T-helper 1 cell (primary cell): ENCODE measurements at places on chromosomes 6 and 20.

GRCh38 chr20:944774-945410 is 28.8 kb upstream of the ANGPT4 start:
- no peak for DNase-seq

- no peak for DNase-seq
Measured at GRCh38 chr6:25862199-25862598, 11.8 kb downstream of the SLC17A3 start.

DNA sequence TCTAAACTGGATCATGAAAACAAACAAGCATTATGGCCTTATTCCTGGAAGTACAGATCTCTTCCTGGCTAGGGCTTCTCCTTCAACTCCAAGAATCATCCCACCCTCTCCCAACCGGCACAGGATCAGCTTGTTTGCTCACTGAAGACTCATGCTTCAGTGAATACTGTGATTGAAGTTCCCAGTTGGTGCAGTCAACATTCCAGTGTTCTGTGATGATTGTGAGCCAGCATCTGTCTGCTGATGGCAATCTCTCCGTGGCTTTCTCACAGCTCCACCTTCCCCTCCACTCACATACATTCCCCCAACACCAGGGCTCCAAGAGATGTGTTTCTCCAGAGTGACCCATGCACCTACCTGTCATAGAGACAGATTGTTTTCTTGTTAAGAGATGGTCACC is 421.3 kb upstream of the BTBD3 start:
- DNase-seq: no peak

DNA sequence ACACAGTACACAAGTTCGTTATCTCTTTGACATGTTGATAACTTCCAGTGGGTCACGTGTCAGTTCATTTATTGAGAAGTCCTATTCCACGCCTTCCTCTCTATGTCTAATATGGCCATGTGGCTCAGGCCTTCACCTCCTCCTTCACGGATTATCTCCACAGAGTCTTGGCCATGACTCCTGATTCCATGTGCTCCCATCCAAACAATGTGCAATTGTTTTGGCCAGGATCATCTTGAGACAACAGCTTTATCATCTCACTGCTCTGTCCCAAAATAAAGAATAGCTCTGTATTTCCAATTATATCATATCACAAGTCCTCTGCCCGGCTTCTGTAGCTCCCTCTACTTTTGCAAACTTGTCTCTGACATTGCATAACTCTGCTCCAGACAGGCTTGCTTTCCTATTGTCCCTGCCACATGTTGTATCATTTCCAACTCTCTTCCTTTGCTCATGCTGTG is 11.1 kb upstream of the TXNDC5 start:
- DNase-seq: no peak

GRCh38 chr6:22829070-22829469 is 259.7 kb downstream of the HDGFL1 start:
- DNase-seq: no peak

DNA sequence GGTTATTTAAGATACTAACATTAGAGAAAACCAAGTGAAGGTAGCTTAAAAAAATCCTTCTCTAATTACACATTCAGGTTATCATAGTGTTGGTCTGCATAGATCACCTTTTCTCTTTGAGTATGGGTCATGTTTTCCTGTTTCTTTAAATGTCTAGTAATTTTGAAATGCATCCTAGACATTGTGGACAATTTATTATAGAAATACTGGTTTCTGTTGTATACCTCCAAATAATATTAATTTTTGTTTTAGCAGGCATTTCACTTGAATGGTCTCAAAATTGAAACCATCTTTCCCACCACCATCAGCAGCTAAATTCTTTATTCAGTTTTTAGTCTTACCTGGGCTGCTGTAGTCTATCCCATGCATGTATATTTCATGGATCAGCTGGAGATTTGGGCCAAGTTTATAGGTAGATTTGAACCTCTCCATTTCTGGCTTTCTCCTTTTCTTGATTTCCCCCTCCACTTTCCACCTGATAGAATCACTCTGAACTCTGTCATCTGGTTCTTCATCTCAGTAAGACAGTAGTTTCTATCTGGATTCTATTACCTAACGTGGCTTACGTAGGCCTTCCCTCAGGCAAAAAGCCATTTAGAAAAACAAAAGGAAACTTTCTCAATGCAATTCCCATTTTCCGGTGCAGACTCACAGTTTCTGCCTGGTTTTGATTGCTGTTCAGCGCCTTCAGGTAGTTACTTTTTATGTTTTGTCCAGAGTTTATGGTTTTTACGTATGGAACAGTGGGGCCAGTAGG is 52.3 kb downstream of the ZFAND3 start:
- no peak for DNase-seq

DNA sequence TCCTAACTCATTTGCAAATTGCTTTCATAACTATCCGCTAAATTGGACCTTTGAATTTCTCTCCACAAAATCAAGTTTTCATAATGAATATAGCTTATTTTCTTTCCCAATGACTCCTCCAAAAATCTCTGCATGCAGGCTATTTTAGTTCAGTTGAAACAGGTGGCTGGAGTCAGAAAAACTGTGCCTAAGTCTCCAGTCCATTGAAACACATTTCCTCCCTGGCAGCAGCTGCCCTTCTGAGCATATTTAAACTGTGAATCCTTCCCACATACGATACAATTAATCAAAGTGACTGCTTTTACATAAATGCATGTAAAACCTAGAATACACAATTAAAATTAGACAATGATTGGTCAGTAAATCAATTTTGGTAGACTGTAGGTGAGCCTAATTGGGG is 344.6 kb upstream of the MARCKS start:
- DNase-seq: no peak

DNA sequence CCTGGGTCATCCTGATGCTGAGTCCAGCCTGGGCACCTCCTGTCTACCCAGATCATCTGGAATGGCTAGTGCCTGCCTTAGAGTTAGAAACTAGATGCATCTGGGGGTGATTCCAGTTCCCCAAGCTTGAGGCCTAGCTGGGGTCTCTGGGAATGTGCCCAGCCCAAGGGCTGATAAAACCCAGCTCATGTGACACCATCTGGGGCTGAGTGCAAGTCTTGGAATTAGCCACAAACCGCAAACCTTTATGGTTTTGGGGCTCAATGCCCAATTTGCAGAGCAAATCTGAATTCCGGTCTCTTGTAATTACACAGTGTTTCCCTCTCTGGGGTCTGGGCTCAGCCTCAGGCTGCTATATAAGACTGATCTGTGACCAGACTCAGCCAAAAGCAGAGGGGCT is at the start of gene BPIFB4:
Gene BPIFB4, plus strand, starts transcription at position 385 of the 400 bp plus-strand sequence. CDS start 1,884 bp downstream, outside the sequence.
- DNase-seq: no peak

DNA sequence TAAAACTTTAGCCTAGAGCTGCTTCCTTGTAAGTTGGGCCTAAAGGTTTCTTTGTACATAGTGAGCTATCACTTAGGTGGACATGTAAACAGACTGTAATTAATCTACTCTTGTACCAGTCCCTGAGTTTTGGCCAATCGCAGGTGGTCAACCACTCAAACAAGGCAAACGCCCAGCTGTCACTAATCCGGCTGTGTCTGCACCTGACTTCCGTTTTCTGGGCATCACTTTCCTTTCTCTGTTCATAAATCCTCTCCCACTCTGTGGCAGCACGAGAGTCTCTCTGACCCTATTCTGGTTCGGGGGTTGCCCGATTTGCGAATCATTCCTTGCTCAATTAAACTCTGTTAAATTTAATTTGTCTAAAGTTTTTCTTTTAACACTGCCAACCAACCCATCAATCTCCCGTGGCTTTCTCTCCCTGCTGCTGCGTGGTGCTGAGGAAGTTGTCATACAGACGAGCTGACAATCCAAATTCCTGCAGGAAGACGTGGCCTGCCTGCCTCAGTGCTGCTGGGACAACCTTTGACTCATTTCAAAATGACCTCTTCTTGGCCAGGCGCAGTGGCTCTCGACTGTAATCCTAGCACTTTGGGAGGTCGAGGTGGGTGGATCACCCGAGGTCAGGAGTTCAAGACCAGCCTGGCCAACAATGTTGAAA is 206.3 kb downstream of the QKI start:
- no peak for DNase-seq

DNA sequence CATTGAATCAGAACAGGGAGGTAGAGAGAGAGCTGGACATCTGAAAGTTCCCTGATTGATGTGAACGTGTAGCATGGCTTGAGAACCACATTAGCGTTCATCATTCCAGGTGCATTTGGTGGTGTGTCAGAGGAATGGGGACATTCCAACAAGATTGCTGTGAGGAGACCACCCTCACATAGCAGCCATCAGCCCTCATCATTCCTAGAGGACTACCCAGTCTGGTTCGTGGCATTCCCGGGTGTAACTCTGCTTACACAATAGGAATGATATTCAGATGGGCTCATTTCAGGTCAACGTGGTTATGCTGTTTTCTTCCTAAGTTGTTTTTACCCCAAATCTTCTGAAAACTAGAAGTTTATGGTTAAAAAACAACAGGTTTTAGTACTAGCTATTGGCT is 62.2 kb upstream of the KLHL31 start:
- DNase-seq: no peak

DNA sequence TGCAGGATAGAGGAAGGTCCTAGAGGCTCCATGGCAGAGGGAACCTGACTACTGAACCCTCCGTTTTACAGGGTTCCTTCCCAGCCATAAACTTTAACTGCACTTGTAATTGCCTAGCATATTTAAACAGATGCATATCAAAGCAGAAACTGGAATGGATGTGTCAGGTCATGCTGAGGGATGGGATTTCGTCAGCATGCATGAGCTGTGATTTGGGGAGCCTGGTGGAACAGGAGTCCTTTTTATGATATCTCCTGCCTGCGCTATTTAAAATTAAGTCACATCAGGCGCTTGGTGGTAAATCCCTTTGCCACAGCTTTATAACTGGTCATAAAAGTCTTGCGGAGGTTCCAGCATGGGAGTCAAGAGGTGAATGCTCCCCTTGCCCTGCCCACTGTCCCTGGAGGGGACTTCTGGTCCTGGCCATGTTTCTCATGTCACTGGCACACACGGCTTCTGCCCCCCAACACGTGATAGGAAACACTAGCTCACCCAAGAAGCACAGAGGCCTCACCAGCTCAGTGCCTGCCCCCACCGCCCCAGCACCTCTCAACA is 26.0 kb upstream of the PCMTD2 start:
- no peak for DNase-seq

DNA sequence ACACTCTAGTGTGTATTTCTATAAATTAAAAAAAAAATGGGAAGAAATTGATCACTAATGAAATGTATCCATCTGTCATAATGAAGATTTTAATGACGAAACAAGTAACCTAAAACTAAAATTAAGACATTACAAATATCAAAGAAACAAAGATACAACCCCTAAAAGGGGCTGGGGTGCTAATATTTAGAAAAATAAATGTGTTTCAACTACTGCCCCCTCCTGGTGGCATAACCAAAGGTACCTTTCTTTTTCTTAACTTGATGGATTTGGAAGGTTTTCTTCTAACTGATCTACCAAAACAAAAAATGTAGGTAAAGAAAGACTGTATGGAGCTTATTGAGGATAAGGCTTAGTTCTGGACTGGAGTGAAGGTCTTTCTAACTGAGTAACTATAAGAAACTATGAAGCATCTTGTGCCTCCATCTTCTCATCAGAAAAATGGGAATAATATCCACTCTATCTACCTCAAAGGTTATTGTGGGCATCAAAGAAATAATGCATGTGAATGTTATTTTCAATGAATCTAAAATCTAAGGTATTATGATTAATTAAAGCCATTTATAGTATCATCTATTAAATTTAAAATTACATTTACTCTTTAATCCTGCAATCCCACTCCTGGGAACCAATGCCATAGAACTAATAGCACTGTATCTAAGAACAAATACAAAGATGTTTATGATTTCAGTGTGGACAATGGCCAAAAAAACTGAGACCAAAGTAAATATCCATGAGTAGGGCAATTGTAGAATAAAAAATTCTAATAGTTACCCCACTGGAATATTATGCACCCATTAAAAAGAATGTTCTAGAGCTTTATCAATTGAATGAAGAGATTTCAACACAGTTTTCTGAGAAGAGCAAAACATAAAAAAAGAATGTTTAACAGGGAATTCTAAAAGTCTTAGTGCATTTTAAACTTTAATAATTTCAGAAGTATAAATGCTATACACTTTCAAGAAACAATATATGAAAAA is 117.2 kb downstream of the BACH2 start:
- no peak for DNase-seq
